Nucleus accumbens (tissue), 56 donors: ENCODE measurements at places on chromosomes 1 and 21.
A peak's percentile ranks its signal among the peaks of the same experiment; 100 is the strongest.

GRCh38 chr1:205325334-205325884 is 3.9 kb upstream of the NUAK2 start:
- peak; percentile 72 for DNase-seq

DNA sequence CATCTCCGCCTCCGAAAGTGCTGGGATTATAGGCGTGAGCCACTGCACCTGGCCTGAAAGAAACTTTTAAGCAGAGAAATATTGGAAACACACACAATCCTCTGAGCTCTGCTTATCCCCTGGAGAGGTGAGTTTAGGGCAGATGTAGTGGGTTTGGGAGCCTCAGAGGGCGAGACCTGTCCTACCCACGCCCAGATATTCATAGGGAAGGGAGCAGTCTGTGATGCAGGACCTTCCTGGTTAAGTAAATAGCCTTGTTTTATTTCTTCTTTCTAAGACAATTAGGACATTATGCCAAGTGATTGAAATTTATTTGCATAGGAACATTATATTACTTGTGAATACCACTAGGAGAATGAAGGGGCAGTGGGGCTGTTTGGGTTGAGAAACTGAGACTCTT is 18.0 kb upstream of the SLC45A1 start:
- DNase-seq, result no peak

DNA sequence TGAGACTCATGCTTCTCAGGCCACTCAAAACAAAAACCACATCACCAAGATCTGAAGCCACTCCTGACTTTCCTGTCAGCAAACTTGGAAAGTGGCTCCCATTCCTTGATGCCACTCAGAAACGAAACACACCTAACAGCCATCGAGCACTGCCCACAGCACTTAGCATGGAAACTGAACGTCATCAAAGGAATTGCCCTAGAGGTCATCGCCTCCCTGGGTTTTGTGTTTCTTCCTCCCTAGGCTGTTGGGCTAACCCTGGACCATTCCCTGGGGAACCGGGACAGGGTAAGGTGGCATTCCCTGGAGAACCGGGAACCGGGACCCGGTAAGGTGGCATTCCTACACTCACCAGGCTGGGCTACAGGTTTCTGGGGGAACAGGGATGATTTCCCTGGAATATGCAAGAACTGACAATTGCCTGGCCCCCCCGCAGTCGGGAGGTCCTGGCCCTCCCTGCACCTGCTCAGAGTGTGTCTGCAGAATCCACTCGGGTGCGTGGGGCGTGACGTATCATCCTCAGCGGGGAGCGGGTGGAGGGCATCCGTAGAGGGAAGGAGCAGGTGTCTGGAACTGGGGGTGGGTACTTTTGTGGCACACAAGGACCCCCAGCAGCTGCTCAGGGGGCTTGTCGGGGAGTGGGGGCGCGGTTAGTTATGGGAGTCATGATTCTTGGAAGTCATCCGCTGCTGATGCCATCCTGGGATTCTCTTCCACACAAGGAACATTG is 30.3 kb downstream of the SLC45A1 start:
- DNase-seq, result no peak

- no peak for DNase-seq
Measured at GRCh38 chr1:205313563-205314308, 7.8 kb downstream of the NUAK2 start.
